ENCODE measurements at places on chromosomes 2 and 18.

DNA sequence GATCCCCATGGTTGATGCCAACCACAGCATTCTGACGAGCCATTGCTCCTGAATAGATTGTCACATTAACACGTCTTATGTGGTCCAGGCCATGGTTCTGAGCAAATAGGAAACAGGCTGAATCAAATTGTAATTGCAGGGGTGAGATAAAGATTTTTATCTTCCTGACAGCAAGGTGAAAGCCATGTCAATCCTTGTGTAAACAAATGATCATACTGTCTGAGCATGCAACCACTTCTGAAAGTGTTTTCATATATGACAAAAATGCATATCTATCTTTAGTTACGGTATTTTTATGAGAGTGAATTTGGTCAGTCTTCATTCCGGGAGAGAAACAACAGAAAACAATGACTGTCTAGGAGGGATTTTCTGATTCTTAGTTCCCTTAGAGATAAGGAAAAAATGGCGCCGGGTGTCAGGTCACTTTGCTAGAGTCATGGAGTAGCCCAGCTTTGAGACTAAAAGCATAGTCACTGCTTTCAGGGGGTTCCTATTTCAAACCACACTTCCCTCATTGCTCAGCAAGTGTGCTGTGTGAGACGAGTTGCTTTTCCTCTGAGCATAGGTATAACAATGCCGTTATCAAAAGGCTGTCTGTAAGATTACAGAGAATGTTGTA is 958.9 kb downstream of the DCDC2C start:
- DNase-seq: no peak

- DNase-seq: no peak
These were observed 93.1 kb downstream of the TCF4 start for GRCh38 chr18:55494899-55495298.

DNA sequence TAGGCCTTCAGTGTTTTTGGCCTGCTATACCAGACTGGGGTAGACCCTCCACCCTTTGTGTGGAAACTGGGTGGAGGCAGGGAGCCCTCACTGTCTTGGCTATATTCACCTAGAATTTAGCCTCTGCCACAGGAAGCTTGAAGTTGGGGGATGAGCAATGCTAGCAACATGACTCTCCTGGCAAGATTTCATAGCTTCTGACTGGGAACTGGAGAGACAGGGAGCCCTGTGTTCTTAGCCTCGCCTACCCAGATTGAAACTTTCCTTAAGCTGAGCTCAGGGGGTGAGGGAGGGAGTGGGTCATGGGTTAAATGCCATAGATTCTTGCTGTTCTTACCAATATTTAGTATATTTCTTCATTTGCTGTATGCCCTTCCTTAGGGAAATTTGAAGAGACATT is 46.8 kb upstream of the FAM98A start:
- no peak for DNase-seq

DNA sequence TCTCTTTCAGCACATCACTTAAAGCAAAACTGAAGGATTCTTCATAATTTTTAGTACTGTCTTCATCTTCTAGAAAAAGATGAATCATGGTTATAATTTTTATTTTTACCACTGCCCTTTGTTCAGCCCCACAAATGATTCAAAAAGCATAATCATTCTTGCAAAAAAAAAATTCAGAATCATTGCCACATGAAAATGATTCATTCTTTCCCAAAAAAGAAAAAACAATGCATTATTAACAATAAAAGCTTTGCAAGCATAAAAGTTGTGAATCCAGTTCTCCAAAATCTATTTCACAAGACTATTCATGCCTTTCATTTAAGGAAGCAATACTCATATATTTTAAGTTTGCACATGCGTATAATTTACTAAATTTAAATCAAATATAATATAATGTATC is 204.8 kb downstream of the RBM43 start:
- DNase-seq: no peak

DNA sequence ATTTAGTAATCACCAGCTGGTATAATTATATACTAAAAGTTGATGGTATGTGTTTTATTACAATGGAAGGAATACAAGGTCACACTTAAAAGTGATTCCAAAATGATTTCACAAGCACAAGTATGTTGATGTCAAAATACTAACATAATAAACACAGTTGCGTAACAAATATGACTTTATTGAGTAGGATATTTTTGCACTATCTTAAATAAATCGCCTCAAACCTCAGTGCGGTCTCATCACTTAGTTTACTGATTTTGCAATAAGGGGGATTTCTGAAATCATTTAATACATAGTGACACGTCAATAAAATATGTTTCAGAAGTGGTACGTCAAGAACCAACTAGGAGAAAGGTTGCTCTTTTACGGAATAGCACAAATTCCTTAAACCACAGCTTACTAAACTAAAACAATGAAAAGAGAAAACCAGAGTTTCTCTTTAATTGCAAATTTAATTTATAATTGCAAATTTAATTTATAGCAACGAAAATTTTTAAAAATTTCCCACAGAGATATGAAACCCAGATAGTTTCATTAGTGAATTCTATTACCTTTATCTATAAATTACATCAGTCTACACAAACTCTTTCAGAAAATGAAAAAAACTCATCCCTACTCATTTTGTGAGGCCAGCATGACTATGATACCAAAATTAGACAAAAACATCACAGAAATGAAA is 304.0 kb upstream of the REG3G start:
- DNase-seq: no peak

DNA sequence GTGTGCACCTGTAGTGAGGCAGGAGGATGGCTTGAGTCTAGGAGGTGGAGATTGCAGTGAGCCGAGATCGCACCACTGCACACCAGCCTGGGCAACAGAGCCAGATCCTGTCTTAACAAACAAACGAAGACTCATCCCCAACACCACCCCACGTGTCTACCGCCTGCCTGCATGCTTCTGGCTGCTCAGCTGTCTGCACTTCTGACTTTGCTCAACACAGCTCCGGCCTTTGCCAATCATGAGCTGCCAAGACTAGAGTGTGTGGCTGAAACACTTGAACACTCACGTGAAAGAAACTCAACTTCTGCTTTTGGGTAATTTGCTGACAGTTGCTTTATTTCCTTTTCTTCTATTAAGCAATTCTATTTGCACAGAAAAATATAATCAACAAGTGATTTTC is 32.1 kb upstream of the SP3 start:
- no peak for DNase-seq

- DNase-seq: peak; percentile 27
These were observed 16.6 kb downstream of the MALT1 start for GRCh38 chr18:58687871-58688308.

DNA sequence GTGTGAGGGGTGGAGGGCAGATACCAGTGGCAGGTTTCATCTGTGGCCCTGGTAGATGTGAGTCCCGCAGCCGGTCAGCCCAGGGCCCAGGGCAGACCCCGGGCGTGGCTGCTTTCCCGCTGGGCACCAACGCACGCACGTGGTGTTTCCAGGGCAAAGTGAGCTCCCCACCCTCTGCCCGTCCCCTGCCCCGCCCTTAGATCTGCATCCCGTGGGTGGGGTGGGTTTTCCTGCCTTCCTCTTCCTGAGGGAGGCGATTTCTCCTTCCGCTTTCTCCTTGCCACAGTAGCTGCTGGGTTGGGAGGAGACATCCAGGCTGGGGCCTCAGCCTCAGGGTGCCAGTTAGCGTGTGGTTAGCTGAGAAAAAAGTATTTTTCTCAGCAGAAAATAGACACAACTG is 49.6 kb downstream of the ODC1 start:
- DNase-seq: no peak

Measured in activated naive CD8-positive, alpha-beta T cell treated with anti-CD3 and anti-CD28 coated beads, Interleukin-2, amount 50 U/mL, for 16 hours (primary cell).